ENCODE measurements at places on chromosomes 5 and 9.

GRCh38 chr5:173411791-173412555, 83.8 kb upstream of the STC2 start:
- DNase-seq = no peak

- no peak for DNase-seq
These were observed 108.4 kb upstream of the FGF10 start for GRCh38 chr5:44497606-44498005.

- no peak for DNase-seq
These were observed 265.9 kb downstream of the TRIM36 start for GRCh38 chr5:114903767-114904166.

GRCh38 chr5:60026161-60026560, 132.6 kb upstream of the PDE4D start:
- no peak for DNase-seq

DNA sequence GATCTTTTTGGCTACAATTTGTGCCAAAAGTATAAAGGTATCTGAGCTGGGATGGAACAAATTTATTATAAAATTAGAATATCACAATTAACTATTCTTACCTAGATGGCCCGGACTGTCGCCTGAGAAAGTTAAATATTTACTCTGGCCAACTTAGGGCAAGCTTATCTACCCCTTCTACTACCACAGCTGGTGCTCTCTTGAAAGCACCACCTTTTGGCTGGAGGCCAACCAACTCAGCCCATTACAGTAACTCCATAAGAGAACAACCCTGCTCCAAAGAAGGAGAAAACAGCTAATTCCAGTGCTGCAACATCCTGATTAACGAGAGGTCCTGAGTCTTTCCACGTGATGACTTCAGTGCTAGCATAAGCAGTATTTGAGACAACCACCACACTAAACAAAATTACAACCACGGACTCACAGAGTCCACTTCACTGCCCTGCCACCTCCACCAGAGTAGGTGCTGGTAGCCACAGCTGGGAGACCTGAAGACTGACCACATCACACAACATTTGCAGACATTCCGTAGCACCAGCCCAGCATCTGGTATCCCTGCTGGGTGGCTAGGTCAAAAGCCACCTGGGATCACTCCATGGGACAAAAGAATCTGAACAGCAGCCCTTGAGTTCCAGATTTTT, 43.2 kb downstream of the RGMB start:
- no peak for DNase-seq

DNA sequence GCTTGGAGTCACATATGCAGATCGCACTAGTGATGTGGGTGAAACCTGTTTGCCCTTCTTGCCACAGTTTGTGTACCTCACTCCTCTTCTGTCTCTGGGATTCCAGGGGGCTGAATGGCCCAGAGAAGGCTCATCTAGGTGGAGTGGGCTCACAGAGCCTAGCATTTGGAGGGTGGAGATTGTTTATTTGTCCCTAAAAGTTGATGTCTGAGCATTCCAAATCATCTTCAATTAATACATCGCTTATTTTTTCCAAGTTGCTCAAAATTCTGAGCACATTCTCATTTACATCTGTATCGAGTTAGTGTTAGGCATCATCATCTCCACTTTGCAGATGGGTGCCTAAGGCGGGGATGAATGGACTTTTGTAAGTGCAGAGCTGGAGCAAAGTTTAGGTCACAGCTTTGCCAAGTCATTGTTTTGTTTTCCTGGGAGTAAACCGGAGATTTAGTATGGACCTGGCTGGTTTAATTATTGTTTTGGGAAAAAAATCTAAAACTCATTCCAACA, 2.0 kb downstream of the ABL1 start:
- DNase-seq = no peak

- peak; percentile 14 for DNase-seq
These were observed 173.5 kb downstream of the TRIM32 start for GRCh38 chr9:116860509-116861120.

DNA sequence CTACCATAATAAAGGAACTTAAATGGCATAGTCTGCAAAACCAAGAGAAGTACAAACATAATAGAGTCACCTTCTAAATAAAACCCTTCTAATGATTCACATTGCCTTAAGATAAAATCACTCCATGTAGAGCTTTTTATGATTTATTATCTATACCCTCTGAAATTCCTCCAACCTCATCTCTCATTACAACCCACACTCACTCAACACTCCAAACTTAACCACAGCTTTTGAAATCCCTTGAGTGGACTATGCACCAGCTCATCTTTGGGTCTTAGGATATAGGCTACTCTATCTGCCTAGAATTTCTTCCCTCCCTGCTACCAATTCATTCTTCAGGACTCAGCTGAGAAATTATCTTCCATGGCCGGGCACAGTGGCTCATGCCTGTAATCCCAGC, 122.5 kb downstream of the CETN3 start:
- no peak for DNase-seq

DNA sequence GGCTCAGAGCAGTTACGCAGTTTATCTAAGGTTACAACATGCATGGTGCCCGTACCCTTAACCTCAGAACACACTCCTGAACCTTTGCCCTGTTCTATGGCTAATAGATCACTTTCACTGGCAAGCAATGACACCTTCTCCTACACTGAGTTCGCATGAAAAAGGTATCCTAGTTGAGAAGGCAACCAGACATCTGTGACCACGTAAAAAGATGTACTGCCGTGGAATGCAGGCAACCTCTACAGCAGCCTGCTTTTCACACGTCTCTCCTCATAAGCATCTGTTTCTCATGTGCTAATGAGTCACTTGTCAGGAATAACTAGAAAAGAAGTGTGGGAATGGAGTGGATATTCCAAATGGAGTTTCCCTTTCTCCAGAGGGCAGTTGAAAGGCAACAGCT, 71.4 kb downstream of the FBXO38 start:
- no peak for DNase-seq

DNA sequence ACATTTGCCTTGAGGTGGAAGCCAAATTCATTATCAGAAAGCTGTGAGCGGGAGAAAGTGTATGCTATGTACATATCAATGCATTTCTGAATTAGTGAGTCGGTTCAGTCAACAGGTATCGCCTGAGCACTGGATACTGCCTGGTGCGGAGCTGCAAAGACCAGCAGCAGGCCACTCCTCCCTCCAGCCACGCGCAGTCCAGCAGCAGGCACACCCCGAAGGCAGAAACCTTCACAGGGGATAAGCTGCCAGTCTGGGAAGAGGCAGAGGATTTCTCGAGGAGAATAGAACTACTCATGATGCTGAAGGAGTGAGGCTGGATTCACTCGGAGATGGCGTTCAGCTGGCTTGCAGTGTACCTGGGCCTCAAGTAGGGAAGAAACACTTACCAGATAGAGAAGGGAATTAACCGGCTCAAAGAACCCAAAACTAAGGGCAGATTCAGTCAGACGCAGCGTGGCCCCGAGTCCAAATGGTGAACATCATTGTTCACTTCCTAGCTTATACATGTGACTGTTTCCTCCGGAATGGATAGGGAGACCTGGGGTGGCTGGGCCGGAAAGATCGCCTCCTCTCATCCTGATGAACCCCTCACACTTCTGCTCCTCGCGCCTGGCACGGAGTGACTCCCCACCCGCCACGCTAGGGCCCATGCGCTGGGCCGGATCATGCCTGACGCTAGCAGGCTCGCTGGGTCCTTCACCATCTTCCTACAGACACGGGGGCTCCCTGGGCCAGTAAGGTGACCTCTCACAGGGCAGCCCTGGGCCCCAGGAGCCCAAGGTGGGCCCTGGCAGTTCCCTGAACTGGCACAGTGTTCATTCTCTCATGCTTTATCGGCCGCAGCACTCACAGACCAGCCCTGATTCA, 78.1 kb upstream of the SPATA31C2 start:
- DNase-seq = no peak

DNA sequence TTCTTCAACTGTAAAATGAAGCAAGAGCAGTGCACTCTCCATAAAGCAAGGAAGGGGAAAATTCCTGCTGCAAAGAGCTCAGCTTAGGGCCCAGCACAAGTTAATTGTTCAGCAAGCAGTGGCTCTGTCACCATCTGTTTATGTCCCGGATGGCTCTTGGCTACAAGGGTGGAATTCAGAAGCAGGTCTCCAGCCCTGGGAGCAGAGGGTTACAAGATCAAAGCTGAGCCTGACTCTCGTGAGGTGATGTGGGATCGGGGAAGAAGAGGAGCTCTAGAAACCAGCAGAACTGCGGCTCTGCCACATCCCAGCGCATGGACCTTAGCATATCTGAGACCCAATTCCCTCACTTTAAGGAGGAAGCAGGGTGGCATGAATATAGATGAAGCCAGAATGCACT, 25.2 kb upstream of the OLFM1 start:
- DNase-seq = no peak

- no peak for DNase-seq
These were observed 7.2 kb downstream of the PDLIM4 start for GRCh38 chr5:132264546-132265335.

DNA sequence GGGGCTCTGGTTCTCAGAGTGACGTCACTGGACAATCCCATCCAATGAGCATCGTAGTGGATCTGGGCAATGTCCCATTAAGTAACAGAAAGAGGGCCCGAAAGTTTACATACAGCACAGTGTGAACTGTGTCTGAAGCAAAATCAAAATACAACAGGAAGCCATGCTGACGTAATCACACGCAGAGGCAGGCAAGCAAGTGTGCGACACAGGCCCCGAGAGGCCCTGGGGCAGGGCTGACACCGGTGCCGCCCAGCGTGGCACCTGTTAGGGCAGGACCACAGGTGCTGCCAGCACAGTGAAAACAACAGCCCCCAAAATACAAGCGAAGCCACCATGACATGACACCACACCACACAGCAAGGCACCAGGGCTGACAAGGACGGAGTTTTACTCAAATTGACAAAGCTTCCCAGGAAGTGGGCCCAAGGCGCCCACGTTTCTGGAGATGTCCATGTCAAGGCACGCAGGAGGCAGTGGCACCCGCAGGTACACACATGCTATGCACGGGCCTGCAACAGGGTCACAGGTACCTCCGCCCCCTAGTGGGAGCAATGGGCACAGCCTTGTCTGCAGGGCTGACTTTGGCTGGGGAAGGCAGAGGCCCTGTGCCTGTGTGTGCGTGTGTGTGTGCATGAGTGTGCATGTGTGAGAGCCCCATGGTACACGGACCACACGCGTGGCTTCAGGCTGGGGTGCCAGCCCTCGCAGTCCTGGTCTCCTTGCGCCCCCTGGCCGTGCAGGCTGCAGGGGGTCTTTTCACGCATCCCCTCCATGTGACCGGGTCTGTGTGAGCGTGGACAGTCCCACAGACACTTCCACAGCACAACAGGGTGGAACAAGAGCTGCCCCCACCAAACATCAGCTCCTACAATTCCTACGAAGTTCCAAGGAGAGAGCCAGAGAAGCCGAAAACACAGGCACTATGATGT, 19.6 kb downstream of the QSOX2 start:
- DNase-seq = peak; percentile 77

- DNase-seq = no peak
These were observed 211.2 kb upstream of the DAPK1 start for GRCh38 chr9:87286506-87286905.

DNA sequence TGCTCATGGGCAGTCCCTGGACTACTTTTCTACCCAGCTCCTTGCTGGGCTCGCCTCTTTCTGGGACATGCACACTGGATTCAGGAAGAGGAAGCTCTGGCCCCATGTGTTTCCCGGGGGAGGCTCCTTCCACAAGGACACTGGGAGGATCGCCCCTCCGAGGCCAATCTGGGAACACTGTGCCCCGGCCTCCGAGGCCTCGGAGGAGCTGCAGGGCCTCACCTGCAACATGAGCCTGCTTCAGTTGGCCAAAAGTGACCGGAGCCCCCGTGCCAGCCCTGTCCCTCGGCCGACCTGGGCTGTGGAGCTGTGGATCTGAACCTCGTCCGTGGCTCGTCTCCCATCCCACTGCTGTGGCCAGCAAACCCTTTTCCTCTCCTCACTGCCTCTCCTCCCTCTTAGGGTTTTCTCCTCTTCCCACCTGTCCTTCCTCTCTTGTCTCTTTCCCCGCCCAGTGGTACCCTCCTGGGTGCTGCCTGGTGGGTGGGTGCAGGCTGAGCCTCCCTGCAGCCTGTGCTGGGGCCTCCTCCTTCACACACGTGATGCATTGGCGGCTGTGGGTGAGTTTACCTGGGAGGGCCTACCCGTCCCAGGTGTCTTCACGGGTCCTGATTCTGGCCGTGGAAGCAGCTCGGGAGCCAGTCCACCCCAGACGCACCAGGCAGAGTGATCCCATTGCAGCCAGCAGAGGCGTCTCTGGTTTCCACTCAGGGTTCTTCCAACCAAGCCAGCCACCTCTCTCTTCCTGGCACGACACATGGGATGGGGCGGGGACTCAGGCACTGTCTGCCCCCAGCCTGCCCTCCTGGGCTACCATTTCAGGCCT, 241.8 kb downstream of the CACNA1B start:
- DNase-seq = no peak

GRCh38 chr9:110777196-110777875, 108.7 kb downstream of the MUSK start:
- DNase-seq = peak; percentile 29

DNA sequence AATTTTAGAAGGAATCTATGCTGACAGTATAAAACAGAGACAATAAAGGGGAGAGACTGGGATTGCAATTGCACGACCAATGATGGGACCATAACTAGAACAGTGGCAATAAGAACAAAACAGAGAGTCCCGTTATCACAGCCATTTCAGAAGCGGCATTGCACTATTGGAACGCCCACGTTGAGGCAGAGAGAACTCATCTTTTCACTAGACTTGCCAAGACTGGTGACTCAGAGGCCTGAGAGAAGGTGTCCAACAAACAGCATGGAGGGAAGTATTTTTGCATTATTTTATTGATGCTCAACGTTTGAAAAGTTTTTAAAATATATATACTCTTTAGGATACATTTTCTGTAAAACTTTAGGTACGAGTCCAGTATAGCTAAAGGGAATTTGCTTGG, 737.7 kb downstream of the TLE1 start:
- DNase-seq = no peak

DNA sequence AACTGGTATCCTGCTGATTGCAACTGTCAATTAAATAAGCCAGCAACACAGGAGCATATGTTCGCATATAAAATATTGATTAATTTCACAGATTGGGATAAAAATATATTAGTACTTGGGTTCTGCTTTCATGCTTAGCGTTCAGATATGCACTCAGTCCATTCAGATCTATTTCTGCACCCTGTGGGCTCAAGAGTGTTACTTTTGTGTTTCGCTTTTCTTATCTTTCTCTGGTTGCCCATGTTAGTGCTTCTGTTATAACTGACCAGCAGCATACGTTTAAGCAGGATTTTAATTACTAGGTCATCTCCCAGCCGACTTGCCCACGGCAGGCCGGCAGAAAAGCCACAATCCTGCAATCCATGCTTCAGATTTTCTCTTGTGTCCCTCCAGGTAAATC, 289.1 kb downstream of the EBF1 start:
- no peak for DNase-seq

GRCh38 chr9:38440516-38440915, 16.3 kb upstream of the IGFBPL1 start:
- peak; percentile 77 for DNase-seq

- DNase-seq = no peak
These were observed 148.5 kb downstream of the ISOC1 start for GRCh38 chr5:129243039-129243438.

DNA sequence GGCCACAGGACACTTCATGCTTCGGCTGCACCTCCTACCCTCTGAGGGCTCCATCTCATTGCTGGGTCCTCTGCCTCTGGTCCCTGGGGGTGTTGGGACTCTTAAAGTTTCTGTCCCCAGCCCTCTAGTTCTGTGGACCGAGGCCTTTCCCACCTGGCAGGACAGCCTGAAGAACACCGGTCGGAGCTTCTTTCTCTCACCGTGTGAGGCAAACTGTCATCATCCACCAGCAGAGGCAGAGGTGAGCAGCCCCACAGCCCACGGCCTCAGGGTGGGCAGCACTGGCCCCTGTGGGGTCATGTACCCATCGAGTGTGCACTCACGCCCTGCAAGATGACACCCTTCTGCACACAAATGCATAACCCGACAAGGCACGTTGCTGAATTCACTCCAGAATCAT, 49.9 kb downstream of the IRX2 start:
- DNase-seq = no peak
